ENCODE measurements at places on chromosomes 6 and 20.

DNA sequence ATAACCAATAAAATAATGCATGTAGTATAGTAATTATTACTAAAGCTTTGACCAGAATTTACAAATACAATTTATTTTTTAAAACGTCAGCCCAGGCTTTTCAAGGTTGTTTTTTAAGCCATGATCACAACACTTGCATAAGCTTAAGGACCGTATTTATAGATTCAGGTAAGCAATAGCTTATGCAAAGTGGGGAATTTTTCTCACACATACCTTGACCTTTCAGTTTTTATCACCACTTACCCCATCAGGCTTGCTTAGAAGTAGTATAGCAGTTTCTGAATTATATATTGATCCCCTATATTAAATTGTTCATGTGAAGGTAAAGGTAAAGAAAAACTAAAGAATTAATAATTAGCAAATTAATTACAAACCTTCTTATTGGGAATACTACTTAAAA is 232.3 kb upstream of the FKBP1C start:
- no peak for DNase-seq

DNA sequence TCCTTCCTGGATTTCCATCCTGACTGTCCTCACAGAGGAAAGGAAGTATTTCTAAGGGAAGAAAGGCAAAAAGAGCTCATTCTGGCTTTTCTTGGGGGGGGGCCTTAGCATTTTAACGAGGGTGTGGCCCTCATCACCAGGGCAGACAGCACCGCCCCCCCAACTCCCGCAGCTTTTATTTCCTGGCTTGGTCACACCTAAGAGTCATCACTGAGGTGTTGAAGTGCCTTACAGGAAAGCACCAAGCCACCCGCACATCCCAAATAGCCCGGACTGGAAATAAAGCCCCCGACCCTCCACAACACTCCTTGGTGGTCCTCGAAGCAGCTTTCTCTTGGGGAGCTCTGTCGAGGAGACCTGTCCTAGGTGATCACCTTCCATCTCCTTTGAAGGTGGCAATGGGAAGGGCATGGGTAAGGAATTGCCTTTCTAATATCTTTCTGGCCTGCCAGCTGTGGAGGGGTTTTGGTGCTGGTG is 1.3 kb downstream of the PTK7 start:
- DNase-seq: no peak

DNA sequence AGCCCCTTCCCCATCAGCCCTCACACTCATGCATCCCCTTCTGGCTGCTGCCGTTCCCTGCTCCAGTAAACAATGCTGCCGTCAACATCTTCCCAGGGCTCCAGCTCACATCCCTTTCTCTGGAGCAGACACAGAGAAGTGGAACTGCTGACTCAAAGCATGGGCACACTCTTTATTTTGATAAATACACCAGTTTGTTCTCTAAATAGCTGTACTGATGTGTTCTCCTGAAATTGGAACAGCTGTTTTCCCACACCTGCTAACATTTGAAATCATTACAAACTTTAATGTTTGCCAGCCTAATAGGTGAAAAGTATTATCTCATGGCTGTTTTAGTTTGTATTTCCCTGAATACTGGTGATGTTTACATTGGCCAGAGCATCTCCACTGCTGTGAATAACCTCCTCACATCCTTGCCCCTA is 102.1 kb upstream of the NXT1 start:
- no peak for DNase-seq

DNA sequence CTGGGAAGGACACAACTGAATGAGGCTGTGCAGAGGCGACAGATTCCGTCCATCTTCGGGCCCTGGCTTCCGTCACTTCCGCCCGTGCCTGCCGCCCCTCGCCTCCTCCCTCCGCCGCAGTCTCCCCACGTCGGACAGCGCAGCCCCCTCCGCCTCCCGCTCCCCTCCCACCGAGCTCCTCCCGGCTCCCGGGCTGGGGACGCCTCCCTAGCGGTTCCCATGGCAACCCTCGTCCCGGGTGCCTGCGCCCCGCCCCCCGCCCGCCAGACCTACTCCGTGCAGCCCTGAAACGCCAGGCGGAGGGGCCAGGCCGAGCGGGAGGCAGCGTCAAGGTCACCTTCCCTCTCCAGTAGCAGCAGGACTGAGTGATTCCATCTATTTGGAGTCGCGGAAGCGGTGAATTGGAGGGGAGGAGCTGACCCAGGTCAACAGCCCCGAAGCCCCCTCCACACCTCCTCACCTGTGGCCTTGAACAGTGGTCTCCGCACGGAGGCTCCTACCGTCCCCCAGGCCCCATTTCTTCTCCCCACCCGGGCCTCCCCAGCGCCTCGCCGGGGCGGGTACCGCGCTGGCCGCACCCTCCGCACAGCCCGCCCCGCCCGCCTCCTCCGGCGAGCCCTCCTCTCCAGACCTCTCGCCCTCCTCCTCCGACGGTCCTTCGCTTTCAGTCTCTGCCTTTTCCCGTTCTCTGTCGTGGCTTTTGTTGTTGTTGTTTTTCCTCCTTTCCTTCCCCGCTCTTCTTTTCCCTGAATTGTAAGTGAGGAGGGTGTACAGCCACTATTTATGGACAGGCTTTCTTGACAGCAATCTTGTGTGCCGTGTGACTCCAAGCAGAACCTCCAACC is 951 bp downstream of the NRSN2 start:
- peak; percentile 68 for DNase-seq

GRCh38 chr20:61146023-61146422 is 106.0 kb upstream of the CDH4 start:
- DNase-seq: no peak

All from T-helper 2 cell treated with Interferon-gamma antibody and Interleukin-4, amounts not matched to agents 5 μg/mL and 100 μg/mL, for 36 hours (primary cell).